ENCODE measurements at places on chromosomes 6 and 20.

DNA sequence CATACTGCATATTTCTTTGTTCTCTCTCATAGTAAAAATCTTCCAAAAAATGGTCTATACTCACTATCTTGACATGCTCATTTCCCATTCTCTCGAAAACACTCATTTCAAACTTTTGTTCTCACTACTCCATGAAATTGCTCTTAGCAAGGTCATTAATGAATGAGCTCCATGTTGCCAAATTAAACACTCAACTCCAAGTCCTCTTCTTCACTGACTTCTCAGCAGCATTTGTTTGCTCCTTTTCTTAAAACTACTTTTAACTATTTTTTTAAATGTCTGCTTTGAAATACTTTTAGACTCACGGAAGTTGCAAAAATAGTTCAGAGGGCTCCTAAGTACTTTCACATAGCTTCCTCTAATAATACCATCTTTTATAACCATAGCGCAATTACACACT is 274.0 kb upstream of the PREP start:
- DNase-seq, result no peak

DNA sequence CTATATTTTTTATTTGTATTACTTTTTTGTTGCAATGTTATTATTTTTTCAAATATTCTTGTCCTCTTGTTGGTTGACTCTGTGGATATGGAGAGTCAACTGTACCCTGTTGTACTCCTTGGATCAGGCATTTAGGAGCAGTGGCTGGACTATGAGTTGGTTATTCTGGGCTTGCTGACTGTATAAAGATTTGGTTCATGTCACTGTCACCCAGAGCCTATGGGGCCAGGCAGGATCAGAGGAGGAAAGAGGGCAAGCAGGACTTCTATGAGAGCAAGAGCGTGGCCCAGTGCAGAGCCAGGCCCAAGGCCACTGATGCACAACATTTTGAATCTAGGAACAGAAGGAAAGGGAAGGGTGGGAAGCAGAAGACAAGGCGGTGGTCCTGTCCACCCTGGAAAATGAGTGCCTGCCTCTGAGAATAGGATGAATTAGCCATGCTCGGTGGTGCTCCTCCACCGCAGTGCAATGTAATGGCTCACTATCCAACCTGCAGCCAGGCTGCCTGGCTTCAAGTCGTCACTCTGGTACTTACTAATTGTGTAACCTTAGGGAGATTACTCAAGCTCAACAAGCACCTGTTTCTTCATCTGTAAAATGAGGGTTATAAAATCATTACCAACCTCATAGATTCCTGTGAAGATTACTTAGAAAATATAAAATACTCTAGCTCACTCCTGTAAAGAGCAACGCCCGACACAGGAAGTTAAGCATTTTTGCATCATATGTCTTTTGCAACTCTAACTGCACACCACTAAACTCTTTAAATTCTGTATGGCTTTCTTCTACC is 192.1 kb downstream of the KCNQ5 start:
- no peak for DNase-seq

DNA sequence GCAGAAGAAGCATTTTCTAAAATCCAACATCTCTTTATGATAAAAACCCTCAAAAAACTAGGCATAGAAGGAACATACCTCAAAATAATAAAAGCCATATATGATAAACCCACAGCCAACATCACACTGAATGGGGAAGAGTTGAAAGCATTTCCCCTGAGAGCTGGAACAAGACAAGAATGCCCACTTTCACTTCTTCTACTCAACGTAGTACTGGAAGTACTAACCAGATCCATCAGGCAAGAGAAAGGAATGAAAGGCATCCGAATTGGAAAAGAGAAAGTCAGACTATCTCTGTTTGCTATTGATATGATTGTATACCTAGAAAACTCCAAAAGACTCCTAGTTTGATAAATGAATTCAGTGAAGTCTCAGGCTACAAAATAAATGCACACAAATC is 7.9 kb upstream of the CDK19 start:
- DNase-seq, result no peak

DNA sequence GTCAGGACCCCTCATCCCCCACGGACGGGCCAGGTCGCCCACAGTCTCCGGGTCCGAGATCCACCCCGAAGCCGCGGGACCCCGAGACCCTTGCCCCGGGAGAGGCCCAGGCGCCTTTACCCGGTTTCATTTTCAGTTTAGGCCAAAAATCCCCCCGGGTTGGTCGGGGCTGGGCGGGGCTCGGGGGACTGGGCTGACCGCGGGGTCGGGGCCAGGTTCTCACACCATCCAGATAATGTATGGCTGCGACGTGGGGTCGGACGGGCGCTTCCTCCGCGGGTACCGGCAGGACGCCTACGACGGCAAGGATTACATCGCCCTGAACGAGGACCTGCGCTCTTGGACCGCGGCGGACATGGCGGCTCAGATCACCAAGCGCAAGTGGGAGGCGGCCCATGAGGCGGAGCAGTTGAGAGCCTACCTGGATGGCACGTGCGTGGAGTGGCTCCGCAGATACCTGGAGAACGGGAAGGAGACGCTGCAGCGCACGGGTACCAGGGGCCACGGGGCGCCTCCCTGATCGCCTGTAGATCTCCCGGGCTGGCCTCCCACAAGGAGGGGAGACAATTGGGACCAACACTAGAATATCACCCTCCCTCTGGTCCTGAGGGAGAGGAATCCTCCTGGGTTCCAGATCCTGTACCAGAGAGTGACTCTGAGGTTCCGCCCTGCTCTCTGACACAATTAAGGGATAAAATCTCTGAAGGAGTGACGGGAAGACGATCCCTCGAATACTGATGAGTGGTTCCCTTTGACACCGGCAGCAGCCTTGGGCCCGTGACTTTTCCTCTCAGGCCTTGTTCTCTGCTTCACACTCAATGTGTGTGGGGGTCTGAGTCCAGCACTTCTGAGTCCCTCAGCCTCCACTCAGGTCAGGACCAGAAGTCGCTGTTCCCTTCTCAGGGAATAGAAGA is 978 bp downstream of the HLA-A start:
- no peak for DNase-seq

DNA sequence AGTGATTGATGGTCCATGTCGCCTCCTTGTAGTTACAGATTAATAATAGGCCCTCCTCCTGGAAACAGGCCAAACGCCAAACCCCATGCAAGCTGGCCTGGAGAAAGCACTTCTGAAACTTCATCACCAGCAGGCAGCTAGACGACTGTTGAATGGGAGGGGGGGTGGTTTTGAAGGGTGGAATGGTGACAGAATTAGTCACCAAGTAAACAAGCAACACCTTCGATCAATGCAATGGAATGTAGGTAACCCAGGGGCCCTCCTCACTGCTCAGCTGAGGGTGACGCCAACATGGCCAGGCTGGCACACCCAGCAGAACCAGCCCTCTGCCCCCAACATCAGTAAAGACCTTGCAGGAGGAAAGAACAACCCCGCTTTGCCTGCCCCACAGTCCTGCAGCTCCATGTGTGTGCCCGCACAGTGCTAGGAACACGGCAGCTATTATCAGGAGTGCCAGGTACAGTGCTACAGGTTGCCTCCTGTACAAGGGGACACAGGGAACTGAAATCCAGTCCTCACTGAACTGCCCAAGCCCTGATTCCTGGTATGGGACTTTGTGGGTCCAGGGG is 2.7 kb downstream of the BCAS1 start:
- no peak for DNase-seq

DNA sequence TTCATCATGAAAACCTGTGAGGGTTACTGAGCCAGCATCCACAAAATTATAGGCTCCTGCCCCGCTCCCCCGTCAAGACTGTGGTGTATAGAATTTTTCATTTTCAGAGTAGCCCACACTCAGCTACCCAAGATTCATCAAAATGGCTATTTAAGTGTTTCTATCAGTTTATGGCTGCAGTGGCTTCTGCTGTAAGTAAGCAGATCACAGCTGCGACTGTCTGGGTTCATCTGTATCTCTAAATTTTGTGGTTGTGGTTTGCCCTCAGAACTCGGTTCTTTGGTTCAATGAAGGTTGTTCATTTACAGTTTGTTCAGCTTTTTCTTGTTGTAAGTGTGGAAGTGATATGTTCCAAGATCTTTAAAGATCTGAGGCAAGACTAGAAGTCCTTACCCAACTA is 284.2 kb downstream of the DOK5 start:
- DNase-seq, result no peak

GRCh38 chr6:152794696-152795095 is 44.1 kb downstream of the VIP start:
- DNase-seq, result no peak

DNA sequence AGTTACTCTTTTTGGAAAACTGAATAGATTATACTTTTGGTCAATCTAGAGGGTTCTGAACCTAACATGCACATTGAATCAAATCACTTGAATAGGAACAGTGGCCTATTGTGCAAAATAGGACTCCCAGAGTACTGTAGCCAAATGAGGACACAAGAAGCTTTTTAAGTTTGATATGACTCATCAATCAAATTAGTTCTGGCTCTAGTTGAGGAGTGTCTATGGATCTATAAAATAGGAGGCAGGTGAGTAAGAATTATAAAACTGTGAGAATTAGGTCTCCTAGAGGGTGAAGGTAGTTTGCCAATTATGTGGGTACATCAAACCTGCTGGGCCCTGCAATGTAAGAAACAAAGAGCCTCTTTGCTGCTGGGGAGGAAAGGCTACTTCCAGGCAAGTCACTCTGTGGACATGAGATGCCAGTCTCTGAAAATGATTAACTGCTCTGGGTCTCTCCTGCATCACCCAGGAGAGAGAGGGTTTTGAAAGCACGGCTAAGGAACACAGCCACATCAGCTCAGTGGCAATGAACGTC is 112.3 kb downstream of the RCAN2 start:
- no peak for DNase-seq

DNA sequence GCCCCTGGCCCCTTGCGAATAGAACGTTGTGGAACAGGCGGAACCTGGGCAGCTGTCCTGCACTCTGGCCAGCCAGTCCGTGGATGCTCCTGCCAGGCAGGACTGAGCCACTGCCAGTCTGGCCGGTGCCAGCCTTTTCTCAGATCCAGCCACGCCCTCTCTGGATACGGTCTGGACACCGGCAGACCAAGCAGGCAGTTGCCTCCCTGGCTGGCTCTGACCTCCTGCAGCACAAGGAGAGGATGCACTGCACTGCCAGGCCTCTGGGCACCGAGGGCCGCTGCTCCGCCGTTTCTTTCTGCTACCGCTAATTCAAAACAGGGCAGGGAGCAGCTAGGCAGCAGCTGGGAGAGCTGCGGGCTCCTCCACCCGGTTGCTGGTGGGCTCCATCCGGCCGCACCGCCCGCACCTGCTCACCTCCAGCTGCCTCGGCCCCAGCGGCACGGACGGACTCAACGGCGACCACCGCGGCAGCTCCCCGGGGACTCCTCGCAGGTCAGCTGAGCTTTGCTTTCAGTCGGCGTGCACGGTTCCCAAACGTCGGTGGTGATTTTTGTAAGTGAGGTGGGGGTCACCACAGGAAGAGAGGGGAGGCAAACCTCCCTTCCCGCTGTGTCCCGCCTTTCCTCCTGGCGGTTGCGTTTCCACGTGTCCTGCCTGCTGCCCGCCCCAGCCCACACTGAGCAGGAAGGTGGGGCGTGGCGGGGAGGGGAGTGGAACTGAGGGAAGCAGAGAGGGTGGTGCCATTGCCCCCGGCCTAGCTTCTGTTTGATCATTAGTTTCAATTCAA is 30.3 kb upstream of the AFDN start:
- DNase-seq, result no peak

GRCh38 chr6:33692760-33693158 is 18.7 kb downstream of the UQCC2 start:
- no peak for DNase-seq

DNA sequence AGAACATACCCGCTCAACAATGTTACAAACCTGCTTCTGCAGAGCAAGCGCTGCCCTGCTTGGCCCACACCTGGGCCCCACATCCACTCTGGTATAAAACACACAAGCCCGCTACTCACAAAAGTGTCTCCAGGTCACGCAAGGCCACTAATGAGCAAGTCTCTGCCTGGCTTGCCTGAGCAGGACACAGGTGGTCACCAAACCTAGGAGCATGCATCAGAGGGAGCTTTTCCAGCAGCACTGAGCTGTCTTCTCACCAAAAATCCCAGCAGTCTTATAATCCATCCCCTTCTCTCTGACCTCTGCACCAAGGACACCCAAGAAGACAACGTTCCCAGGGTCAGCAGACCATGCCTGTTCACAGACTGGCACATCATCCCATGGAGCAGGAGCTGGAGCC is 100.8 kb downstream of the DLL1 start:
- DNase-seq, result no peak

DNA sequence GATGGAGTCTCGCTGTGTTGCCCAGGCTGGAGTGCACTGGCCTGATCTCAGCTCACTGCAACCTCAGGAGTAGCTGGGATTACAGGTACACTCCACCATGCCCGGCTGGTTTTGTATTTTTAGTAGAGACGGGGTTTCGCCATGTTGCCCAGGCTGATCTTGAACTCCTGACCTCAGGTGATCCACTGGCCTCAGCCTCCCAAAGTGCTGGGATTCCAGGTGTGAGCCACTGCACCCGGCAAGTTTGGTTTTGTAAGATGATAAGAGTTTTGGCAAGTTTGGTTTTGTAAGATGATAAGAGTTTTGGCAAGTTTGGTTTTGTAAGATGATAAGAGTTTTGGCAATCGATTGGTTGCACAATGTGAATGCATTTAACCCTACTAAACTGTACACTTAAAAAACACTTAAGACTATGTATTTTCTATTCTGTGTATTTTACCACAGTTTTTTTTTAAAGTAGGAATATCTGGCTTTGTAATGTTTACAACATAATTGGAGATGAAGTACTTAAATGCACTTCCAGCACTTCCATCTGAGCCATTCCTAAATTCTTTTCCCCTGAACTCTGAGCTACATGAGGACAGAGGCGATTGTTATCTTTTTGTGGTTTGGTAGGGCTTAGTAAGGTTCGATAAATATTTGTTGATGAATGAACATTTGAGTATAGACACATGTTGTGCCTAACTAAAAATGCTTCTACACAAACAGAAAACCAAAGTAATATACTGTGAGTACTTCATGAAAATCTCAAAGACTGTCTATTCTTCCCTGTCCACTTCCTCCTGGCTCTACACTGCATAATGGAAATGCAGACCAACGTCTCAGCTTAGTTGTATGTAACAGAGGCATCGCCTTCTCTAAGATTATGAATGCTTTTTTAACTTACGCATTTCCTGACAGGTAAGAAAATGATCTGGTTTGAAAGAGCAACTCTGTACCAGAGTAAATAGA is 18.8 kb downstream of the SAMHD1 start:
- no peak for DNase-seq

DNA sequence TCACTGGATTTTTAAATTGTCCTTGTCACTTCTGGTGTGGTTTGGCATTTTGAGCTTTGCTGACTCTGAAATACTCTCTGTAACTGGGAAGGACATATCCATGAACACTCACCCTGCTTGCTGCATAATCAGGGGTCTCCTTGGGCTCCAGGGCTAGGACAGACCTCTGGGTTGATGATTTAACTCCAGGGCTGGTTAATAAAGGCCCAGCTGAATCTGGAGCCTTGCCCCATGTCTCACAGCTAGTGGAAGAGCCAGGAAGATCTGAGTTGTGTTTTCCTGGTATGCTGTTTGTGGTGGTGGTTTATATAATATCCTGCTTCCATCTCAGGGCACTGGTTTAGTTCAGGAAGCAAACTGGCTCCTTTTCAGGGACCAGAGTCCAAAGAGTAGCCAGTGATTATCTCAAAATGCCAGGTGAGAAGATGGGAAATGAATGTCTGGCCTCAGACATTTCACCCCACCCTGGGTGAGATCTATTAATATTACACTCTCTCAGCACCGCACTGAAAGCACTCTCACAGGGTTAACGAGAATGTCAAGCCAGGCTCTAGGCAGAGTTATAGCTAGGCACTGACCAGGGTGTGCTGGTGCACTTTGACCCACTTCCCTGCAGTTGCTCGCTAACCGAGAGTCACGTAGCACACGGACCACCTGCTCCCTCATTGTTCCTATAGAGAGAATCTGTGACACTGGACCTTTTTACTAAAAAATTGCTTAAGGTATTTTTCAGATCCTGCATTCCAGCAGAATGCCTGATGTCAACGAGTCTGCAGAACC is 90.1 kb upstream of the SLC22A16 start:
- no peak for DNase-seq

Data from stimulated activated CD4-positive, alpha-beta T cell treated with anti-CD3 and anti-CD28 coated beads, Interleukin-1b, Interleukin-23, amount 100 ng/mL, for 1 hour (primary cell).